ENCODE measurements at places on chromosomes 12 and 14.

- no peak for DNase-seq
Observed at GRCh38 chr12:33514893-33515292, 75.3 kb upstream of the SYT10 start.

- DNase-seq: no peak
Observed at GRCh38 chr14:45526715-45527549, 273.9 kb upstream of the MIS18BP1 start.

GRCh38 chr12:86551146-86551571, 295.0 kb upstream of the MGAT4C start:
- no peak for DNase-seq

DNA sequence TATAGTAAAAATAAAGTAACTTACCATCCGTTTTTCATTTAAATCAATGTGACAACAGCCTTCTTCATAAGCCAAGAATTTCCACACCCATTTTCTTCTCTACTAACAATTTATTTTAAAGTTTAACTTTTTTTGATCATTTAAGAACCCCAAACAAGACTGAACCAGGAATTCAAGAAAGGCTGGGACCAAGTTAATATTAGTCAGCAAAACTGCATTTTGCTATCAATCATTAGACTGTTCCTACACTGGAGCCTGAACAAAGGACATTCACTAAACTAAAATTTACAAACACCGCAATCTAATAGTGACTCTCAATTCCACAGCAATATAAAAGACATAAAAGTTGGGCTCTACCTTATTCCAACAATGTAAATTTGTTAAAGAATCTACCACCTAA, 73.6 kb downstream of the OSBPL8 start:
- no peak for DNase-seq

- no peak for DNase-seq
Observed at GRCh38 chr14:54890788-54891187, 11.8 kb downstream of the GCH1 start.

- no peak for DNase-seq
Observed at GRCh38 chr12:124637581-124637981, 70.2 kb upstream of the NCOR2 start.

GRCh38 chr14:75342762-75343599, 64.4 kb downstream of the FOS start:
- no peak for DNase-seq

DNA sequence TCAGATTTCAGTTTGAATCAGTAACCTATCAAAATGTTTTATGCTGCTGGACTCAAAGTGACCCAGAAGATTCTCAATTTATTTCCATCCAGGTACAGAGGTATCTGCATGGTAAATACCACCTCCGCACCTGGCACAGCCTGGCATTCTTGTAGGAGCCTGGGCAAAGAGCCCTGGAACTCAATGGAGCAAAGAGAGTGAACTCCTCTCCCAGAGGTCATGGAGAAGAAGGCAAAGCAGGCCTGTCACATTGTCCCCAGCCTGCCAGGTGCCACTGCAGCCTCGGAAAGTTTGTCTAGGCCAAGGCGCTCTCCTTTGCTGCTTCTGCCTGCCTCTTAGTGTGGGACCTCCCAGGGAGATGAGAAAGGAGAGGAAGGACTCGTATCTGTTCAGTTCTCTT, 319.8 kb downstream of the ZFP36L1 start:
- DNase-seq: no peak

GRCh38 chr14:100063314-100063941, 1.8 kb upstream of the EVL start:
- no peak for DNase-seq

GRCh38 chr12:92400006-92400405, 254.4 kb upstream of the BTG1 start:
- no peak for DNase-seq

GRCh38 chr12:42625611-42626010, 36.1 kb upstream of the PRICKLE1 start:
- no peak for DNase-seq

DNA sequence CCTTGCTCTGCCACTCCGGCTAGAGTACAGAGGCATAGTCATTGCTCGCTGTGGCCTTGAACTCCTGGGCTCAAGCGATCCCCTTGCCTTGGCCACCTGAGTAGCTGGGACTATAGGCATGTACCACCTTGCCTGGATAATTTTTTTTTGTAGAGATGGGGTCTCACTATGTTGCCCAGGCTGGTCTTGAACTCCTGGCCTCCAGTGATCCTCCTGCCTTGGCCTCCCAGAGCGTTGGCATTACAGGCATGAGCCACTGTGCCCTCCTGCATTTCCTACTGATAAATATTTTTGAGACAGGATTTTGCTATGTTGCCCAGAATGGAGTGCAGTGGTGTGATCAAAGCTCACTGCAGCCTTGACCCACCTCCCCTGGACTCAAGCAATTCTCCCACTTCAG, 9.4 kb downstream of the EMG1 start:
- no peak for DNase-seq
